Uterus (tissue), 4 donors: ENCODE measurements at places on chromosomes 6 and 20. TPM values are rescaled to one million over a fixed set of nuclear protein-coding genes. Genes with fewer than 3 reads are reported as not detected.

GRCh38 chr20:10826111-10826510 is 152.3 kb upstream of the JAG1 start:
- no peak for DNase-seq

DNA sequence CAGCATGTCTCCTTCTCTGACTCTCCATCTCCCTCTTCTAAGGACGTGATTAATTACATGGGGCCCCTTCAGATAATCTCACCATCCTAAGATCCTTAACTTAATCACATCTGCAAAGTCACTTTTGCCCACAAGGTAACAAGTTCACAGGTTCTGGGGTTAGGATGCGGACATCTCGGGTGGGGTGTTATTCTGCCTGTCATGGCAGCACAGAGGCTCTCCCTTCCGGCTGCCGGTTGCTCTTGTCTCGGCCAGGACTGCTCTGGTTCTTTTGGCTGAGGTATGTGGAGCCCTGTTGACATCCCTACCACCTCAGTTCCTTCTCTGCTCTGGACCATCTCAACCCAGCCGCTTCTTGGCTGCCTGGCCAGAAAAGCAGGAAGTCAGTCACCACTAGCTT is 4.2 kb upstream of the CST11 start:
- DNase-seq, result no peak

DNA sequence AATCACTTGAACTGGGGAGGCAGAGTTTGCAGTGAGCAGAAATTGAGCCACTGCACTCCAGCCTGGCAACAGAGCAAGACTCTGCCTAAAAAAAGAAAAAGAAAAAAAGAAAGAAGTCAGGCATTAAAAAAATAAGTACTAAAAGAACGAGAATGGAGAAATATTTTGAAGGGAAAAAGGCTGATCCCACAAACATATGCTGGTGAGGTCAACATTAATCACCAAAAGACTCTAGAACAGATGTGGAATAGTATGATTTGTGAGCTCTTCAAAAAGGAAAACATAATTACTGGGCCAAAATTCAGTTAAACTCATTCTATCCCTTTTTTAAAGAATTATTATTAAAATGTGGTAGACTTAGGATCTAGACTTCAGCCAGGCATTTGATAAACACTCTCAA is 61.2 kb upstream of the NRSN1 start:
- no peak for DNase-seq

GRCh38 chr20:45051204-45052060 is 49.5 kb downstream of the KCNS1 start:
- no peak for DNase-seq

- no peak for DNase-seq
Measured at GRCh38 chr6:91646649-91647048, 1059.8 kb upstream of the MAP3K7 start.

DNA sequence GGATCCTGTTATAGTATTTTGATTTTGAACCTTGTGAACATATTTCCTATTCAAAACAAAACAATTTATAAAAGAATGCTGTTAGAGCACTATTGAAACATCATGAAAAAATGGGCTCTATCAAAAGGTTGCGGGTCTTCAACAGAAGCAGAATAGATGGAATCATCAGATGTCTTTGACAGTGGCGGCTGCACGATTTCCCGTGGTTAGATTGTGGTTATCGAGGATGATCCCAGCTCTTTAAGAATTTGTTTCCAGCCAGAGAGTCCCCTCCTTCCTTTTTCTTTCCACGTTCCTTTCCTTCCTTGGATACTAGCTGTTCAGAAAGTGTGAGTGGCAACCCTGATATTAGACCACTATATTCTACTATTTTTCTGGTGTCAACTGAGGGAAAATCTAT is 163.4 kb downstream of the FARS2 start:
- no peak for DNase-seq

The CGA gene
- total RNA-seq, result not detected

The TREM1 gene
- total RNA-seq, result 30.6 TPM

DNA sequence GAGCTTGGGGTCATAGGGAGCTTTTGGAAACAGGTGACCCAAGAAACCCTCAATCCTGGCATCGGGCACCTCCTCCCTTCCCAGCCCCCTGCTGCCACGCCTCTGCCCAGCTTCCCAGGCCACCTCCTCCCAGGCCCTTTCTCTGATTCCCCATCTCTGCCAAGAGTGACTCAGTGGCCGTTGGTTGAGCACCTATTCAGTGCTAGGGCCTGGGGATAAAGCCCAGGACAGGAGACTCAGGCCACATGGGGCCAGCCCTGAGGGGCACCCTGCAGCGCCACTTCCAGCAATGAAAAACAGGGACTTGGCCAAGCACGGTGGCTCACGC is 110.1 kb downstream of the ASXL1 start:
- DNase-seq, result no peak

DNA sequence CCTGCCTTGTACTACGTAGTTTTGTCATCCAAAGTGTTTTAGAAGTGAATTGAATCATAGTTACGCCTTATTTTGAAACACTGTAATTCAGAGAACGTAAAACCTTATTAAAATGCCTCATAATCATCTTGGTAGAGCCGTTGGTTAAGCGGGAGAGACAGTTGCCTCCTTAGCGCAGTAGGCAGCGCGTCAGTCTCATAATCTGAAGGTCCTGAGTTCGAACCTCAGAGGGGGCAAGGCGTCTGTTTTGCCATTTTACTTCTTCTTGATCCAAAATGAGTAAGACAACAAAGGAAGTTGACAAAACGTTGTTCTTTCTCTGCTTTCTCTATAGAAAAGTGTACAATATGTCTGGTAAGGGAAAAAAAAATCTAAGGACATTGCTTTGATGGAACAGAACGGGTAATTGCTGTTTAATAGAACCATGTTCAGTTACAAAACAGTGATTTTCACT is 20.7 kb upstream of the TRIM27 start:
- peak; percentile 49 for DNase-seq

DNA sequence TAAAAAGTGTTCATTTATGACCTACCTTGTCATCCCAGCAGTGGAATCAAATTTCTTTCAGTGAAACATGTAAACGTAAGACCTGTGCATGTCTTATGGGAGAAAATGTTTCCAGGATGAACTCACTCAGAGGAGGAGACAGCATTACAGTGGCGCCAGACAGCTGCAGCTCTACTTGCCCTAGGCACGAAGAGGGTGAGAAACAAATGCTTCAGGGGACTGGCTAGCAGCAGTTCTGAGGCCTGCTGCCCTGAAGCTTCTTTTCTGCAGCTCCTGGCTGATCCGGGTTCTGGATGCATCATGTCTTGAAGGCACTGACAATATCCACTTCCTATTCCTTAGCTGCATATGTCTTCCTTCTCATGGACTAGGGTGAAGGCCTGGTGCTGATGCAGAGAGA is 120.2 kb downstream of the QRSL1 start:
- DNase-seq, result no peak

The STX11 gene
- total RNA-seq, result 0.77 TPM

The MEP1A gene
- total RNA-seq, result not detected

- DNase-seq, result no peak
Measured at GRCh38 chr6:25233226-25233625, 45.9 kb upstream of the CARMIL1 start.

The ARFGEF3 gene
- total RNA-seq, result 5.8 TPM

The MCM8 gene
- total RNA-seq, result 10.9 TPM

DNA sequence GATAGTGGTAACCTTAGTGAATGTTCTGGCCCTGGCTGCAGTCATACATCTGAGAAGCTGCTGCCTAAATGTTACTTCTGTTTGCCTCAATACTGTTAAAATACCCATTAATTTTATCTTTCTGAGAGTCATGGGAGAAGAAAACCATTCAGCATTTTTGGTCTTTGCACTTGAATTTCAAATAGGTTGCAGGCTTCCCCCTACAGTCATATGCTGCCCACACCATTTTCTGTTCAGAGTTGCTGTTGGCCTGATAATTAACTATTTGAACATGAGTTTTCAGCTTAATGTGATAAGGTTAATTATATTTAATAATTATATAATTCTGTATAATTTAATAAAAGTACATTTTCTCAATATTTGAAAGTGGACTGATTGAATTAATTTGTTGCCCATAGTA is 325.5 kb upstream of the KCNQ5 start:
- no peak for DNase-seq

DNA sequence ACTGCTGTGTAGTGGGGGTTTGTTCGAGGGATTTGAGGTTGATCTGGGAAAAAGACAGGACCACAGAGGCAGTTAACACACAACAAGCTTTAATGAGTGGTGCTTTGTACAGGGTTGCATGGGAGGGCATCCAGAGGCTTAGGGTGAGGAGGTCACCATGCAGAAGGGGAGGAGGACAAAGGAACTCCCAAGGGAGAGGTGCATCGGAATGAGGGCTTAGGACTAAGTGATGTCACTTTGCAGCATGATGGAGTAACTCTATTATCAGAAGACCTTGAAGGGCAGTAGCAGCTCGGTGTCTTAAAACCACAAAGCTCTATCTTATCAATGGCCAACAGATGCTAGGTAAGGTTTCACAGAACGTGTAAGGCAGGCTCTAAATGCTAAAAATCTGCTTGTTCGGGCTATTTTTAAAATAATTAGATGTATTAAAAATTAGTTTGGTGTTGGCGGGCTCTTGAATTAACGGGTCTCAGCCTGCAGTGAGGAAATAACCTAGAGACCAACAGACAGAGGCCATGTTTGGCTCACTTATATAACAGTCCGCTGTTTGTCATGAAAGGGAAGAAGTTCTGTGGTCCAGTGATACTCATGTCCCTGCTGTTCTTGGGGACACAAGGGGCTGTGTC is 37.9 kb downstream of the MAN1A1 start:
- no peak for DNase-seq
